Stimulated activated memory B cell treated with anti-CD40 and anti-IgM and Interleukin-4, amounts not matched to agents 10 μg/mL and 1 μg/mL and 100 μg/mL, for 72 hours (primary cell): ENCODE measurements at places on chromosomes 4 and X.
A peak's percentile ranks its signal among the peaks of the same experiment; 100 is the strongest.

GRCh38 chr4:71711044-71711984 lies 72.6 kb downstream of the GC start:
- no peak for ATAC-seq

GRCh38 chrX:13837290-13837745 lies 20.4 kb upstream of the GPM6B start:
- ATAC-seq, result no peak

- no peak for ATAC-seq
Observed at GRCh38 chrX:46447384-46447783, 97.8 kb downstream of the ZNF674 start.

GRCh38 chr4:80072744-80073472 lies at the start of gene ANTXR2:
Gene ANTXR2, minus strand, starts transcription at chr4:80073229. Its CDS starts 669 bp downstream, at chr4:80072560.
- peak; percentile 91 for ATAC-seq

DNA sequence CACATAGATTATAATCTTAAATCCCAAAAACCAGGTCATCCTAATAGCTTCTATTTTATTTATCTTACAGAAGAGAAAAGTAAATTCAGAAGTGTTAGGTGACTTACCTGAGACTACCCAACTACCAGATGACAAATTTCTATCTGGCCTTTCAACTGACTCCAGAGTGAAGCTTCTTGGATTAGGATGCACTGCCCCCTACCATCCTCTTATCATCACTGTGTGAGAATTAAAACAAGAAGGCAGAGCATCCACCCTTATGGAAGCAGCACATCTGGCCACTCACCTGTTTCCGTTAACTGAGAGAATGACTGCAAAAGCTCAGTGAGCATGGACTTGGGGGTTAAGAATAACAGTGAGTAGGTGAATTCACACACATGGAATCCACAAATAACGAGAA lies 502.6 kb upstream of the TECRL start:
- no peak for ATAC-seq

GRCh38 chr4:38782452-38783108 lies at the start of gene TLR10:
Gene TLR10, minus strand, starts transcription at chr4:38782990. Its CDS starts 7,400 bp downstream, at chr4:38775590.
- peak; percentile 86 for ATAC-seq

GRCh38 chr4:105283501-105283900 lies 136.8 kb downstream of the TET2 start:
- ATAC-seq, result no peak

DNA sequence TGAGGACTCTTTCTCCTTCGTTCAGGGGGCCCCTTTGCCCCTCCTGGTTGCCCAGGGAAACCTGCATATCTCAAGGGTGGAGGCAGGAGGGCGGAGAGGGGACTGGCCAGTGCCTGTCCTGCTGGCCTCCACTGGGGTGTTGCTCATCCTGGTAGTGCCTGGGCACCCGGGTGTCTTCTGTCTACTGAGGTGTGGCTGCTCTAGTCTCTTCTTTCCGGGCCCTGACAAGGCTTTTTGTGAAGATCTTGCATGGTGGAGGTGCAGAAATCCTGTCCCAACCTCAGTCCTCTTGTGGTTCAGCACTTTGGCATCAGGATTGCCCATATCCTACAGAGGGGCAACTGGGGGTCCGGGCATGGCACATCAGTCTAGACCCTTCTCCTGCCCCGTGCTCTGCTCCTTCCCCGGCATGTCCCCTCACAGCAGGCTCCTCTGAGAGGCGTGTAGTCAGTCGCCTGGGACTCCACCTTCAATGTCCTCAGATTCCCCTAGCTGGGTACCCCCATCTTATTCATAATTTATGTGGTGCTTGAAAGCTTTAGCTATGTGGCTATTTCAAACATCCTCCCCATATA lies 1.9 kb downstream of the CCDC110 start:
- no peak for ATAC-seq

DNA sequence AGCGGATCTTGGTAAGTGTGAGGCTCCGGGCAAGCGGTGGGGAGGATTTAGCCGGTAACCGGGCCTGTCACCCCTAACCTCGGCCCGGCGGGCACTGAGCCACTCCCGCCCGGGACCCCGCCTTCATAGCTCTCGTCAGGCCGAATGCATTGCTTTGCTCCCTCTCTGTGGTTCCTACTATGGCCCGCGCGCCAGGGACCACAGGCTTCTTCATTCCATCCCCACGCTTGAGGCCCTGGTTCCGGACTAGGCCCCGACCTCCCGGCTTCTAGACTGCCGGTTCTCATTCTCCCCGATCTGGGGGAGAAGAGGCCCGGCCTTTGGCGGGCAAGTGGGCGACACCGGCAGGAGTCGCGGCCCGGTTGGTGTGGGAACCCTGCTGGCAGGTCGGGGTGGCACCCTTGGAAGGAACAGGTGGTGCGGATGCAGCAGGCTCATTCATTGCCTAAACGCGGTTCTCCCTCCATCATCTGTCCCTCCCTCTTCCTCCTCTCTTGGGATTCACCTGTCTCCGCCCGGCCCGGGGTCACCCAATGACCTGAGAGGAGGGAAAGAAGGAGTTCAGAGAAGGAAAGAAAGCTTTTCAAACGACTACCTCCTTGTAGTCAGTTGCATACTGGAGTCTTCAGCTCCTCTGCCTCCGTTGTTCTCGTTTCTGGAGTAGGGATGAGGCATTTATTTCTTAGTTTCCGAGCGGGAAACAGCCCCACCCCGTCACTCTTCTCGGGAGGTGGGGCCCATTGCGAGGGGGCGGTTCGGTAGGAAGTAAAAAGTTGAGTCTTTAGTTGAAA lies at the start of gene NDUFC1:
Gene NDUFC1, minus strand, starts transcription at position 657 of the 791 bp plus-strand sequence. CDS start 6,679 bp downstream, outside the sequence.
- ATAC-seq, result peak; percentile 73

GRCh38 chr4:89064848-89065247 lies 7.9 kb upstream of the FAM13A start:
- ATAC-seq, result no peak

- ATAC-seq, result no peak
Observed at GRCh38 chr4:139530833-139531427, 25.1 kb downstream of the SETD7 start.

- ATAC-seq, result no peak
Observed at GRCh38 chr4:152831416-152831815, 51.7 kb downstream of the ARFIP1 start.

- no peak for ATAC-seq
Observed at GRCh38 chrX:132467026-132467425, 21.8 kb downstream of the MBNL3 start.

DNA sequence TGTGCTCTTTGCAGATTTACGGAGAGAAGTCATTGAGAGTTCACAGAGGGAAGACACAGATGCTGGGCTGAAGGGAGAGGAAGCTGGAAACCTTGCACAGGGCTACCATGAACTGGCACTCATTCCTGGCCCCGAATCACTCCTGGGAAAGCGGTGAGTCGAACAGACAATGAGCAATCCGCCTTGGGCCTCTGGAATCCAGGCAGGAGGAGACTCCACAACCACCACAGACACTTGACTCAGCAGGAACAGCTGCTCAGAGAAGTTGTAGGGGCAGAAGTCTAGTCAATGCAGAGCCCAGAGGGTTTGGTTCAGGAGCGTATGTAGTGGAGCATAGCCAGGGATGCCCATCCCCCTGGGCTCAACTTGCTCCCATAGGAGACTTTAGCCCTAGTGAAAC lies 62.8 kb upstream of the GRIA3 start:
- no peak for ATAC-seq

DNA sequence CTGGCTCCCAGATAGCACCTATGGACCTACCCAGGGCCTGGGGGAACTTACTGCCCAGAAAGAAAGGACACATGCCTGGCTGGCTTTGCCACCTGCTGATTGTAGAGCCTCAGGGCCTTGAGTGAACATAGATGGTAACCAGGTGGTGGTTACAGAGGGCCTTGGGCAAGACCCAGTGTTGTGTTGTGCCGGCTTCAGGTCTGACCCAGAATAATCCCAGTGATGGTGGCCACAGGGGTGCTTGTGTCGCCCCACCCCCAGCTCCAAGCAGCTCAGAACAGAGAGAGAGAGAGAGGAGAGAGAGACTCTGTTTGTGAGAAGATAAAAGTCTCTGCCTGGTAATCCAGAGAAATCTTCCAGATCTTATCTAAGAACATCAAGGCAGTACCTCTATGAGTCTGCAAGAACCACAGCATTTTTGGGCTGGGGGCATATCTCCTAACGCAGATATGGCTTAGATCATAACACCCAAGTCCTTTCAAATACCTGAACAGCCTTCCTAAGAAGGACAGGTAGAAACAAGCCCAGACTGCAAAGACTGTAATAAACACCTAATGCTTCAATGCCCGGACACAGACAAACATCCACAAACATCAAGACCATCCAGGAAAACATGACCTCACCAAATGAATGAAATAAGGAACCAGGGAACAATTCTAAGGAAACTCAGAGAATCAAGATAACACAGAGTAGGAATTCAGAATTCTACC lies 16.3 kb upstream of the RP2 start:
- ATAC-seq, result no peak

GRCh38 chr4:123510221-123510620 lies 113.6 kb downstream of the SPRY1 start:
- ATAC-seq, result no peak
